Hippocampal formation (tissue), 2 donors: ENCODE measurements at places on chromosomes 7 and 10.

GRCh38 chr7:140314573-140315480 lies 83.5 kb downstream of the SLC37A3 start:
- no peak for DNase-seq

DNA sequence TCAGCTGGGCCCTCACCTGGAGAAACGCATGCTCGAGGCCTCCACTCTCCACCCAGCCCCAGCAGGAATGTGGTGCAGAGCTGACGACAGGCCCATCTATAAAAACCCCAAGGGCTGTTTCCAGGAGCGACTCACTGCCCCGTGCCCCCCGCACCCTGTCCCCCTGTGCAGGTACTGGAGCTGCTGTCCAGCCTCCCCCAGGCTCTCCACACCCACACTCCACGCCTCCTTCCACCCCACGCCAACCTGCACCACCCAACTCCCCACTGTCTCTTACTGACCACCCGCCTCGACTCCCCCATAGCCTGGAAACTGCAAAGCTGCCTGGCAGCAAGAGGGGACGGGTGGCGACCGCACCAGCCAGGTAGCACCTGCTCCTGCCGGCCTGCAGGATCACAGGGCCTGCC lies 43.3 kb downstream of the DIP2C start:
- no peak for DNase-seq

- no peak for DNase-seq
These were observed 5.6 kb downstream of the STRA8 start for GRCh38 chr7:135239263-135239662.

- no peak for DNase-seq
These were observed 249.4 kb upstream of the CTBP2 start for GRCh38 chr10:125409756-125410155.

GRCh38 chr7:105587909-105588635 lies 6.8 kb upstream of the EFCAB10 start:
- no peak for DNase-seq

DNA sequence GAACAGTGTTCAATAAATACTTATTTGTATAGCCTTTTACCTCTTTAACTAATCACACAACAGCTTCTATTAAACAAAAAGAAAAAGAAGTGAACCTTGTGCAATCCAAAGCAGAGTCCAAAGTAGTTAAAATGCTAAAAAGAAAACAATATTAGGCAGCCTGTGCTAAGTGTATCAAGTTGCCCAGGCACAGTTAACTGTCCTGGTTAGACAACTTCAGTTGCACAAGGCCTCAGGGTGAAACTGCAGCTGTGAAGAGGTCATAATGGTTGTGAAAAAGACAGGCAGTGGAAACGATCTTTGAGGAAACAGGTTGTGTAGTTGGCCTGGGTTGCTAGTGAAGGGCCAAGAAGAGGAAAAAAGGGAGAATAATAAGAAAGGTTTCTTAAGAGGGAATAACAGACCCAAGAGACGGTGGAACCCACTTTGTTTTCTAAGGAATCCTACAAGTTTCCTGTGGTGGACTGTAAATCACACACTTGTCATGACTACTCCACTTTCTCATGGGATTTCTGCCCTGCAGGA lies 6.0 kb upstream of the CROT start:
- no peak for DNase-seq

DNA sequence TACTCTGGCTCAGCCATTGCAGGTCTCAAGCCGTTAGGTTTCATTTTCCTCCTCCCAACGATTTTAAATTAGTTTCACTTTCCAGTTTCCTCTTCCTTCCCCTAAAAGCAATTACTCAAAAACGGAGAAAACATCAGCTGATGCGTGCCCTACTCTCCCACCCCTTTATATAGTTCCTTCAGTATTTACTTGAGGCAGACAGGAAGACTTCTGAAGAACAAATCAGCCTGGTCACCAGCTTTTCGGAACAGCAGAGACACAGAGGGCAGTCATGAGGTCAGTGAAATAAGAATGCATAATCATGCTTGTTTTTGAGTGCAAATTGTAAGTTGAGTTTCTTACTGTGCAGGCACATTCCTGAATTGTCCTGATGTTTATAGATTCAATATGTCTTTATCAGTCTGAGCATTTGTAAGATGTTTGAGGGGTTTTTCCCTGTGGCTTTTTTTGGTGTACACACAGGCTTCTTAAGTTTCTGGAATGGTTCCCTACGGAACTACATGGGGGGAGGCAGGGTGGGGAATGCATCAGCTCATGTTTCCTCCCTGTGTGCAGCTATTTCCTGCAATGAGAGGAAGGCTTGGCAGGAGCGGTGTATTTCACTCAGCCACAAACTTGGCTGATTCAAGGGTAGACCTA lies at the start of gene IFIT3:
IFIT3 (plus strand) TSS at position 195 of the 639 bp plus-strand sequence; CDS start at position 272, 77 bp downstream.
- peak; percentile 69 for DNase-seq

DNA sequence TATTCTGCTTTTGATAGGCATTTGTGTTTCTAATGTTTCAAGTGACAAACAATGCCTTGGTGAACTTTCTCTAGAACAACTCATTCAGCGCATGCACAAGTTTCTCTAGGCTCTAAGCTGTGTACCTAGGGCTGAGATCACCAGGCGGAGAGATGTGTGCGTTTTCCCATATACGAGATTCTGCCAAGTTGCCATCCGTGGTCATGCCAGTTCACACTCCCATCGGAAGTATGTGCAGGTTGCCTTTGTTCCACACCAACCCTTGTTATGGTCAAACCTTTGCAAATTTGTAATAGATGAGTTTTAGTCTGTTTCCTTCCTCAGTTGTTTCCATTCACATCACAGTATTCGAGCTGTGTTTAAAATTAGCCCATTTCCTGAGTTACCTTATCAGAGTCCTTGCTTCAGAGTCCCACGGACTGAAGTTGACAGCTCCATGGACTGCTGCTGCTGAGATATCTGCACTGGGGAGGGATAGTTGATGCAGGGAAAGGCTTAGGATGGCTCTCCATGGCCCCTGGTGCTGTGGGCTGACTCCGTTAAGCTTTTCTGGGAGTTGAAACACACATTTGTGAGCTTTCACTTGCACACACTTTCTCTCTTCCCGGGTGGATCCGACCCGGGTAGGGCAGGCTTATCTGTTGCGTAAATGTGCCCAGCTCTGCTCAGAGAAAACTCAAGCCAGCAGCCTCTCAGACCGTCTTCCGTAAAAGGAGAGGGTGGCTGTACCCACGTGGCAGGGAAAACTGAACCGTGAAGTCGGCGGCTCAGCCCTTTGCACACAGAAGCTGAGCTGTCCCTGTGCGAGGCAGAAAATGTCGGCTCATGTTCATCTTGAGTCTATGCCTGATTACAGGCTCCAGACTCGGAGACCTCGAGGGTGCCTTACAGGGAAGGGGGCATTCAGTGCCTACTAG lies 49.4 kb downstream of the HK1 start:
- peak; percentile 62 for DNase-seq
